ENCODE measurements at places on chromosomes 7 and 10. TPM values are rescaled to one million over a fixed set of nuclear protein-coding genes. Genes with fewer than 3 reads are reported as not detected.

- DNase-seq: no peak
These were observed 30.4 kb downstream of the ZNF783 start for GRCh38 chr7:149292462-149292823.

SUN1 gene
- total RNA-seq: 879 TPM

ZNF425 gene
- 6.5 TPM for total RNA-seq

DNA sequence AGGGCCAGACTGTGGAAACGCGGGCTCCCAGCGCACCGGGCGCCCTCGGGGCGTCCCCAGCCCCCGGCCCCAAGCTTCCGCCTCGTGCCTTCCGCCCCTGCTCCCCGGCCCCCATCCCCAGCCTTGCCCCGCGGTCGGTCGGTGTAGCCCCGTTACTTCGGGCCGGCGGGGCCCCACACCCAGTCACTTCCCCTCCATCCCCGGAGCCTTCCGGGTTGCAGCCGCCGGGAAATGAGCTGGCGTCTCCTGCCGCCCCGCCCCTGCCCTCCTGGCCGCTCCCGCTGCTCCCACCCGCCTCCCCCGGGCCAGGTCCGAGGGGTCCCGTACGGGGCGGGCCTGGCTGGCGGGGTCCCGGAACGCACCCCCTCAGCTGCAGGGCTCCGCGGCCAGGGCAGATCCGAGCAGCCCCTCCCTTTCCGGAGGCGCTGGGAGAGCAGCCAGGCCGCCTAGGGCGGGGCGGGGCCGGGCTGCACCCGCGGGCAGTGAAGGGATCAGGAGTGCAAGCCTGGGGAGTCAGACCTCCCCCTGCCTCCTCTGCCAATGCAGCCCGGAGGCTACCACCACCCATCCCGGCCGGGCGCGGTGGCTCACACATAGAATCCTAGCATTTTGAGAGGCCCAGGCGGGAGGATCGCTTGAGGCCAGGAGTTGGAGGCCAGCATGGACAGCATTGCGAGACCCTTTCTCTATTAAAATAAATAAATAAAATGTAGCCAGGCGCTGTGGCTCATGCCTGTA, 709 bp downstream of the ARPC1B start:
- peak; percentile 58 for DNase-seq

DNA sequence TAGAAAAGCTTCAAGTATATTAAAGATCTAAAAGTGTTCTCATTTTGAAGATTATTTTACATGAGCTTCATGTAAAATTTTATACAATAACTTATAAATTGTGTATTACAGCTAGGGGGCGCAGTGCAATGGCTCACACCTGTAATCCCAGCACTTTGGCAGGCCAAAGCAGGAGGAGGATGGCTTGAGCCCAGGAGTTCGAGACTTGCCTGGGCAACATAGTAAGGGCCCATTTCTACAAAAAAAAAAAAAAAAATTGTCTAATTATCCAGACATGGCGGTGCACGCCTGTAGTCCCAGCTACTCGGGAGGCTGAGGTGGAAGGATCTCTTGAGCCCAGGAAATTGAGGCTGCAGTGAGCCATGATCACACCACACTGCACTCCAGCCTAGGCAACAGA, 16.6 kb downstream of the ACBD5 start:
- DNase-seq: peak; percentile 27

WIPF3 gene
- total RNA-seq: 0.37 TPM

DNA sequence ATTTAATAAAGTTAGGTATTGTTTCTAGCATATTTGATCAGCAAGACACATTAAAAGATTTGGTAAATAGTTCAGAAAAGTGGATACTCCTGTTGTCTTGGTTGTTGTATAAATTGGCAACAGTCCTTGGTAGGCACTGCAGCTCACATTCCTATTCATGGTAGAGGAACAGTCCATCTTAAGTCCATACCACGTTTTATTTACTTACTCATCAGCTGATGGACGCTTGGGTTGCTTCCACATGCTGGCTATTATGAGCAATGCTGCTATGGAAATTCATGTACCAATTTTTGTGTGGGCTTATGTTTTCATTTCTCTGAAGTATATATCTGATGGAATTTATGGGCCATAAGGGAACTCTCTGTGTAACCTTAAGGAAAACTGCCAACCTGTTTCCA, 43.3 kb downstream of the C10orf120 start:
- no peak for DNase-seq

GRCh38 chr10:130714742-130715467, 578.7 kb downstream of the GLRX3 start:
- no peak for DNase-seq

ZNF138 gene
- 31.7 TPM for total RNA-seq

PSD gene
- 88.5 TPM for total RNA-seq

C10orf53 gene
- 0.25 TPM for total RNA-seq

DNA sequence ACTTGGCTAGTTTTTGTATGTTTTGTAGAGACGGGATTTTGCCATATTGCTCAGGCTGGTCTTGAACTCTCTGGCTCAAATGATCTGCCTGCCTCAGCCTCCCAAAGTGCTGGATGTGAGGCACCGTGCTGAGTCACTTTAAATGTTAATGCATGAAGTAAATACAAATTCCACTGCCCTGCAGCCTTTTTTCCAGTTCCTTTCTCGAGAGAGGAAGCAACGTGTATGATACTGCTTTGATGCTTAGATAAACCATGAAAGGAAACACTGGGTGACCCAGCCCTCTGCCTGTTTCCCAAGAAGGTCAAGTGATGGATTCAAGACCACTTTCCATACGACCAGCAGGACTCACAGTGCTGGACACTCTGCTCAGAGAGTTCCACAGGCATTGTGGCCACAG, 11.3 kb upstream of the MRPS24 start:
- DNase-seq: no peak

GRCh38 chr10:114526126-114526503, 121.8 kb upstream of the AFAP1L2 start:
- no peak for DNase-seq

GRCh38 chr7:154996756-154997155, 6.2 kb downstream of the PAXIP1 start:
- DNase-seq: no peak

ZNF487 gene
- 2.1 TPM for total RNA-seq

GJC3 gene
- not detected for total RNA-seq

- DNase-seq: no peak
These were observed 260.8 kb downstream of the SKAP2 start for GRCh38 chr7:26603631-26604030.

DNA sequence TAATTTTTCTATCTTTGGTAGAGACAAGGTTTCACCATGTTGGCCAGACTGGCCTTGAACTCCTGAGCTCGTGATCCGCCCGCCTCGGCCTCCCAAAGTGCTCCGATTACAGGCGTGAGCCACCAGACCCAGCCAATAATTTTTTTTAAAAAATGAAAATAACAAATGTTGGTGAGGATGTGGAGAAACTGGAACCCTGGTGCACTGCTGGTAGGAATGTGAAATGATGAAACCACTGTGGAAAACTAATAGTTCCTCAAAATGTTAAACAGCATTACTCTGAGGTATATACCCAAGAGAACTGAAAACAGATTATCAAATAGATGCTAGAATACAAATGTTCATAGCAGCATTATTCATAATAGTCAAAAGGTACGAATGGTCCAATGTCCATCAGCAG, 23.0 kb upstream of the YWHAG start:
- no peak for DNase-seq

GRCh38 chr7:4203626-4204512, 478.2 kb upstream of the FOXK1 start:
- no peak for DNase-seq

DNA sequence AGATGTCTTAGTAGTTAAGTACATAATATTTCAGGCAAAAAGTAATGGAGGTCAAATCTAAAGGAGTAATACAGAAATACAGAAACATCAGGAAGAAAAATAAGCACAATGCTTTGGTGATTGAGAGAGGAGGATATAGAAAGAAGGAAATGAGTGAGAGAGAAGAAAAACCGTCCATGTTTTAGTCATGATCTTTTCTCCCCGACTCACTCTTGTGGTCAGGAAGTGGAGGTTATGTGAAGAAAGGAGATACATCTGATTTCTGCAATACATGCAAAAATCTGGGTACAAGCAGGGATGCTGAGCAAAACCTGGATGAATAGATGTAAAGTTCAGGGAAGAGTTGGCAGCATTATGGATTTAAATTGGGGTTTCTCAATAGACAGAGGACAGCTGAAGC, 1122.5 kb downstream of the SORCS3 start:
- no peak for DNase-seq

- DNase-seq: no peak
These were observed 41.9 kb downstream of the ANKMY2 start for GRCh38 chr7:16603633-16604032.

AP5Z1 gene
- 49.8 TPM for total RNA-seq

CPA4 gene
- not detected for total RNA-seq

DNA sequence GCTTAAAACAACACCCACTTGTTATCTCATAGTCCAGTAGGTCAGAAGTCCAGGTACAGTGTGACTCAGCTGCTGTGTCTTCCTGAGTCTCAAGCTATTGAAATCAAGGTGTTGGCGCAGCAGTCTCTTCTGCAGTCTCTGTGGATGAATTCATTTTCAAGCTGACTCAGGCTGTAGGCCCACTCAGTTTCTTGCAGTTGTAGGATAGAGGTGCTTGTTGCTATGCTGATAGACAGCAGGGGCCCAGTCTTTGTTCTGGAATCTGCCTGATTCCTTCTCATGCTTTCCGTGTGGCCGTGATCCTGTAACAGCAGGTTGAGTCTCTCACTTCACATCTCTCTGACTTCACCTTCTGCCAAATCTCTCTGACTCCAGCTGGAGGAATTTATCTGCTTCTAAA, 400.4 kb upstream of the POM121L12 start:
- no peak for DNase-seq

GRCh38 chr10:118908557-118909256, 120.8 kb upstream of the NANOS1 start:
- DNase-seq: peak; percentile 46

CACNB2 gene
- total RNA-seq: 3.2 TPM

DNA sequence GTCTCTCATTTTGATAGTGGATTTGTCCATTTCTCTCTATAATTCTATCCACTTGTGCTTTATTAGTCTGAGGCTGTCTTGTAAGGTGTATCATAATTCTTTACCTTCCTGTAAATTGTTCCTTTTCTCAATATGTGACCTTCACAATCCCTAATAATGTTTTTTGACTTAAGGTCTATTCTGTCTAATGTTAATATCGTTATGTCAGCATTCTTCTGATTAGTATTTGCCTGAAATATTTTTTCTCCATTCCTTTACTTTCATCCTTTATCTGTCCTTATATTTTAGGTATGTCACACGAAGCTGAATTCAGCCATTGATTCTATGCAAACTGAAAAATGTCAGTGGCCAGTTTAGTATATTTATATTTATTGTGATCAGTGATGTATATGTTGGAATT, 99.8 kb downstream of the HBP1 start:
- DNase-seq: no peak

GRCh38 chr7:608954-609353, 89.3 kb upstream of the PDGFA start:
- peak; percentile 10 for DNase-seq

- no peak for DNase-seq
These were observed 10.0 kb upstream of the DDIT4 start for GRCh38 chr10:72263613-72264241.

- no peak for DNase-seq
These were observed 11.3 kb downstream of the GNAI1 start for GRCh38 chr7:80145780-80146422.

CALHM1 gene
- total RNA-seq: not detected

CALCR gene
- total RNA-seq: not detected

STEAP4 gene
- not detected for total RNA-seq

GRCh38 chr7:81925530-81925929, 155.7 kb upstream of the HGF start:
- DNase-seq: no peak

- no peak for DNase-seq
These were observed 41.9 kb upstream of the PRKAR2B start for GRCh38 chr7:107002529-107002998.

DNA sequence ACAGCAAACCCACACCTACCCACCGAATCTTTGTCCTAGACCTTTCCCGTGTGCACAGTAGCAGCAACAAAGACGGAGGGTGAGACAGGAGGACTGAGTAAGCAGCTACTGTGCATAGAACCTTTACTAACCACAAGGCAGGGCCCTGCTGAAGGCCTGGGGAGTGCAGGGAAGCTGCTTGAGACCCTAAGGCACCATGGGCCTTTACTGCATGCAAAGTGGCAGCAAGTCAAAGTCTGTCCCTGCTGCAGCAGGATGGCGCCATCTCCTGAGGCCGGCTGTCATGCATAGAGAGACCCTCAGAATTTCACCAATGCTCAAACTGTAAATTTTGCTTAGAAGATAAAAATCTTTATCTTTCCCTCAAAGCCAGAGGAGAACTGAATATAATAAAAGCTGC, 610.5 kb downstream of the ACTR3B start:
- DNase-seq: no peak

- no peak for DNase-seq
These were observed 367.6 kb downstream of the DNAJB6 start for GRCh38 chr7:157704365-157704764.

GATA3 gene
- 0.69 TPM for total RNA-seq

GRCh38 chr7:107035446-107035845, 9.1 kb upstream of the PRKAR2B start:
- DNase-seq: no peak

GPR22 gene
- not detected for total RNA-seq

- no peak for DNase-seq
These were observed 14.7 kb downstream of the MMRN2 start for GRCh38 chr10:86942441-86943315.

- DNase-seq: no peak
These were observed 5.4 kb upstream of the GRM8 start for GRCh38 chr7:127258111-127258510.

LRIT1 gene
- not detected for total RNA-seq

GRCh38 chr7:46301677-46302076, 380.6 kb upstream of the IGFBP3 start:
- DNase-seq: no peak

MUC12 gene
- 1.0 TPM for total RNA-seq
